Fibroblast of skin of left quadriceps (primary cell): ENCODE measurements at places on chromosomes 3 and 15.
A peak's percentile ranks its signal among the peaks of the same experiment; 100 is the strongest.

DNA sequence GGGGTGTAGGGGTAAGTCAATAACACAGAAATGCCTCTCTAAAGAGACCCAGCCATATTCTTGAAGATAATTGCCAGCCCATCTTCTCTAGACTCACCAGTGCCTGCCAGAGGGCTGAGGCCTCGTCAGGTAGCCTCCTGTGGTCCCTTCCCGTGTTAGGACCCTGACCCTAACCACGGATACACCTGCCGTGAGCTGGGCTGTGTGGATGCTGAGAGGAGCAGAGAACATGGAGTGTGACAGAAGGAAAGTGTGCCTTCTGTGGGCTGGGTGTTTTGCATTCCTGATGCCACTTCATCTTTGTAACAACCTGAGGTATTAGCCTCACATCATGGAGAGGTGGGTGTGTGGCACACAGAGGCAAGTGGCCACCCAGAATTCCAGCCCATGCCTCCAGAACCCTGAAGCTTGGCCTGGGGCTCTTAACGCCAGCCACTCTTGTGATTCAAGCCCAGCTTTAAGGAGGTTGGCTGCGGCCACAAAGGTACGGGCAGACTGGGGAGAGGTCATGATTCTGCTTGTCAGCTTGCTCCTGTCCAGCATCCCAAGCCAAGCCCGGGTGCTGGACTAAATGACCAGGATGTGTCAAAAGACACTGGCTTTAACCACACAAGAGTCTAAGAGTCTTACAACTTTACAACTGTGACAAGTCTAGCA, 21.1 kb upstream of the ABTB1 start:
- DNase-seq: no peak

DNA sequence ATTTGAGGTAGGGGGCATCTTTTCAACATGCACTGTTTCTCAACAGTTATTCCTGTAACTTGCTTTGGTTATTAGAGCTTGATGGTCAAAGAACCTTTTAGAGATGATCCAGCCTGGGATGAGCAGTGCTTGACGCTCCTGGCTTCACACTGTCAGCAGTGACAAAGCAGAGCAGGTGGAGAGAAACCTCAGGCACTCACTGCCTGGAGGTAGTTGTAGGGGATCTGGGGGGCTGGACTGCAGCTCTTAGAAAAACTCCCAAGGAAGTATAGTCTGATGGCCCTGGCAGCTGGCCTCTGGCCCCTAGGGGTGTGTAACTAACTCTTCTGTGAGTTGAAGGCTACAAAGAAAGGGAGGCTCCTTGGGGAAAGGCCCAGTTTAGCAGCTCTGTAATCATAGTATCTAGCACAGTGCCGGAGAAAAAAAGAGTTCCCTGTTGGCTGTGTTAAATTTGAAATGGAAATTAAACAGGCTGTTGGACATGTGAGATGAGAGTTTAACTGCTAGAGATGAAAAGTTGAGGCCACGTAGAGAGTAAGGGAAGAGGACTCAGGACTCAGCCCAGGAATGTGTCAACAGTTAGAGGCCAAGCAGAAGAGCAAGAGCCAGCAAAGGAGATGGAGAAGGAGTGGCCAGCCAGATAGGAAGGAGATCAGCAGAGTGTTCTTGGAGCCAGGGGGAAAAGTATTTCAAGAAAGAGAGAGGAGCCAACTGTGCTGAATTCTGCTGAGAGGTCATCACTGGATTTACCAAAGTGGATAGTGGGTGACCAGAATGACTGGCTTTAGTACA, 14.2 kb downstream of the OXNAD1 start:
- DNase-seq: no peak

GRCh38 chr3:152177757-152178156, 91.0 kb upstream of the MBNL1 start:
- no peak for DNase-seq

- DNase-seq: peak; percentile 93
These were observed 142.4 kb upstream of the KCNMB2 start for GRCh38 chr3:178393824-178394223.

GRCh38 chr3:140950144-140950543, 8.5 kb downstream of the SLC25A36 start:
- DNase-seq: no peak

DNA sequence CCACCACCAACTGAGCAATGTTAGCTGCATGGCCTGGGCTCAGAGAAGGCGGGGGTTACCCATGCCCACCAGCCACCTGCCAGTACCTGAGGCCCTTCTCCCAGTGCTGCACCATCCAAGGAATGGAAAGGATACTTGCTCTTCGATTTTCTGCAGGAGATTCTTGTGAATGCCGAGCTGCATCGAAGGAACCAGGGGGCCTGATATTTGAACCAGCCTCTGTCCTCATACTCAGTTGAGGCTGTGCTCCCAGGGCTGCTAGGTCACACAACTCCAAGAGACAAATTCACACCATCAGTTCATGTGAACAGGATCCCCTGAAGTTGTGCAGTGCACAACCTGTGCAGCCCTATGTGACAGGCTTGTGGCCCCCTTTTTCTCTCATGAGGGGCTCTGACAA, 18.0 kb downstream of the PLA2G4F start:
- DNase-seq: no peak

- DNase-seq: no peak
These were observed 32.8 kb downstream of the ACSBG1 start for GRCh38 chr15:78201281-78202190.
